Naive thymus-derived CD4-positive, alpha-beta T cell (primary cell): ENCODE measurements at places on chromosomes 13 and 19. TPM values are rescaled to one million over a fixed set of nuclear protein-coding genes. Genes with fewer than 3 reads are reported as not detected.

The ZNF534 gene
- 0.26 TPM for polyA plus RNA-seq

DNA sequence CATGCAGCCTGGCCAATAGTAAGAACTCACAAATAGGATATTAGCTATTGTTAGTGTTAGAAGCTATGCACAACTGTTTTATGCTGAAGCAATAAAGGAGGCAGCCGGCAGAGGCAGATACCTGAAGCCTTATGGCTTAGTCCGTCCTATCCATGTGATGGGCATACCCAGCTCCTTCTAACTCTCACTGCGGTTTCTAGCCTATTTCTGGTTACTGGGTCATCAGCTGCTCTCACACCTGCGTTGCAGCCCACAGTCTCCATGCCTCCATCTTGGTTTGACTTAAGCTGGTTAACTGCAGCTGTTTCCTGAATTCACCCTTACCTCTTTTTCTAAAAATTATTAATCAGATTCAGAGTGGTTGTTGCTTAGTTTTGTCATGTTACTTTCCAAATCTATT is 40.5 kb upstream of the CNMD start:
- H3K4me1 ChIP-seq, result no peaks in the 10 kb centered on the region
- no peaks in the 10 kb centered on the region for H3K27me3 ChIP-seq
- H3K36me3 ChIP-seq, result no peaks in the 10 kb centered on the region
- DNase-seq, result no peak
- no peak overlapping the region for H3K27ac ChIP-seq

- DNase-seq, result no peak
- no peak overlapping the region for H3K4me3 ChIP-seq
- H3K4me1 ChIP-seq, result no peaks in the 10 kb centered on the region
- H3K36me3 ChIP-seq, result peaks cover 25% of the 10 kb centered on the region
- H3K27ac ChIP-seq, result no peak overlapping the region
Observed at GRCh38 chr19:53182202-53182601, 11.0 kb downstream of the ZNF665 start.

The SYNGR4 gene
- polyA plus RNA-seq, result not detected

DNA sequence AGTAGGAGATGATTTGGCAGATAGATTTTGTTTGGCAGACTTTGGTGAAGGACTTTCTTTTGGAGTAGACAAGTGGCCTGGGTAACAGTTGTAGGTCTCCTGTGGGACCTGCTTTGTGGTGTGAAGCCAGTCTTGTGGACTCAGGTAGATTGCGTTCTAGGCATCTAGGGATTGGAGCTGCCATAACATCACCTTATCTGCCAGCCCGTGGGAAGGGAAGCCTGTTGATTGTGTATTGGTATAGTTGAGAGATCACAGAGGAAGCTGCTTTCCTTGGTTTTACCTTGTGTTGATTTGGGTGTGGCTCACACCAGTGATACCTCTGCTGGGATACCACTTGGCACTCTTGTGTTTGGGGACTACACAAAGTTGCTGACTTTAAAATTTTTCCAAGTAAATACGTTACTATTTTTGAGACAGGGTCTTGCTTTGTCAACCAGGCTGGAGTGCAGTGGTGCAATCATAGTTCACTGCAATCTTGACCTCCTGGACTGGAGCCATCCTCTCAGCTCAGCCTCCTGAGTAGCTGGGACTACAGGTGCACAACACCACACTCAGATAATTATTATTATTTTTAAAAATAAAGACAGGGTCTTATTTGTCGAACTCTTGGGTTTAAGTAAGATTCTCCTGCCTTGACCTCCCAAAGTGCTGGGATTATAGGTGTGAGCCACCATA is 7.8 kb downstream of the HNRNPM start:
- no peak overlapping the region for H3K27ac ChIP-seq
- peaks cover 43% of the 10 kb centered on the region for H3K4me1 ChIP-seq

- H3K4me1 ChIP-seq, result no peaks in the 10 kb centered on the region
- H3K4me3 ChIP-seq, result no peak overlapping the region
- H3K27me3 ChIP-seq, result no peaks in the 10 kb centered on the region
- no peaks in the 10 kb centered on the region for H3K36me3 ChIP-seq
Observed at GRCh38 chr19:28345811-28346210, 867.1 kb downstream of the UQCRFS1 start.

The SLC17A7 gene
- polyA plus RNA-seq, result not detected

The CDX2 gene
- polyA plus RNA-seq, result not detected

The ONECUT3 gene
- polyA plus RNA-seq, result not detected

The MAP4K1 gene
- 120 TPM for polyA plus RNA-seq
